HFFc6 (cell line): ENCODE measurements at places on chromosomes 7 and 10. TPM values are rescaled to one million over a fixed set of nuclear protein-coding genes. Genes with fewer than 3 reads are reported as not detected.

ATP5F1C gene
- 298 to 315 TPM (median 310 TPM) in 3 replicates for total RNA-seq

SRI gene
- total RNA-seq, result 109 to 130 TPM (median 124 TPM) in 3 replicates

C1QL3 gene
- total RNA-seq, result not detected in 3 replicates

PHYHIPL gene
- total RNA-seq, result not detected in 3 replicates

HMX3 gene
- not detected in 2 replicates for total RNA-seq

GNGT1 gene
- not detected in 2 replicates for total RNA-seq

UCN3 gene
- total RNA-seq, result not detected in 2 replicates

DNA sequence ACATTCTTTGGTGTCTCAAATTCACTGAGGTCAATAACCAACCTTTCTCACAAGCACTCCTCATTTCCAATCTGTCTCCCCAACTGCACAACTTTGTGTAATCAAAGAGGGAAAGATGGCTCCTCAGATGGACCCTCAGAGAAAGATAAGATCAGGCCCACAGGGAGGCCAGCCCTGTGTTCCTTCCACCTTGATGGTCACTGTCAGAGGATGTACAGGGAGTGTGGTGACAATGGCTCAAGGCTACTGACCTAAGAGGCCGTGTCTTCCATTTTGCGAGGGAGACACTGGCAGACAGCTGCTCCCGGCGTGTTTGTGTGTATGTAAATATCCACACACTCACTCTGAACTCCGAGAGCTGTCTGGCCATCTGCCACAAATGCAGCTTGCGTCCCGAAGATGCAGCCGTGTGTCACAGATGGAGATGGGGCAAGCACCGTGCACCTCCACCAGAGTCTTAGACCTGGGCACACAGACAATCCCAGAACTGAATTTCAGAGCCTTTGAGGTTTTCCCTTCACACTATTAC, 712.1 kb upstream of the NRP1 start:
- DNase-seq, result no peak

GRCh38 chr10:78529262-78529661, 495.6 kb downstream of the RPS24 start:
- no peak for DNase-seq

DNA sequence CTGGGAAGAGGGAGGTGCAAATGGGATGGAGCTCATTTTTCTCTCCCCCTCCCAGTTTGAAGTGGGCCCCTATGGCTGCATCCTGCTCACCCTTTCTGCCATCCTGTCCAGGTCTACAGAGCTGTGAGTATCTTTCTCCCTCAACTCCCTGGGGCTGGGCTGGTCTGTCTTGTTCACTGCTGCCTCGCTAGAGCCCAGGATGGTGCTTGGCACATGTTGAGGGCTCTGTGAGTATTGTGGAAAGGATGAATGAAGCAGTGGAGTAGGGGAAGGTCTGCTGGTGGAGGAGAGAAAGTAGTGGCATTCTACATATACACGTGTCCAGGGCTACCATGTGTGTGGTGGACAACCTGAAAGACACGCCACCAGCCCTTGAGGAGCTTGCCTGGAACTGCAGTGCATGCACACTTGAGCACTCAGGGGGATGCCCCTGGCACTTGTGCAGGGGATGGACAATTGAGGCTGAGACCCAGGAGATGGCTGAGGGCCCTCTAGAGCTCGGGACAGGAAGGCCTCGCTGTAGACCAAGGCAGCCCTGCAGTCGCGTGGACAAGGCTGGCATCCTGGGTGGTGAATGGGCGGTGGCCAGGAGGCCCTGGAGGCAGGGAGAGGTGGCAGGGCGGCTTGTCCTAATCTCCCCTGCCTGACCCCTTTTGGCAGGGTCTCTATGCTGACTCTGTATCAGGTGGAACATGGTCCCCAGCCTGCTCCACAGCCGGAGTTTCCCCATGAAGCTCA, 52.3 kb upstream of the AQP1 start:
- DNase-seq, result no peak

DNA sequence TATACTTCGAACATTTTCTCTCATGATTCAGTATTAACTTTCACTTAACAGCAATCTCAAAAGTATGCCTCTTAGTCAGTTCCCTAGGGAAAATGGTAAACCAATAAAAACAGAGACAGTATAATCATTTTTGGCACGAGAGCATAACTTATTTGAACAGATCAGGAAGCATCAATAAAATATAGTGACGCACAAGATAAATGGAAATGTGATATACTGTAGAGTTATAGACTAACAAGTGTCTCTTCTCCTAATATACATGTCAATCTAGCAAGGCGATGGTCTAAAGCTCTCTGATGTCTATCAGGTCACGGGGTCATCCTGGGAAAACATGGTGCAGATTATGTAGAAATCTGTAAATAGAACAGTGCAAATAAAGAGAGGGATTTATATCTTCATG, 131.6 kb downstream of the HGF start:
- peak; percentile 72 for DNase-seq

DNA sequence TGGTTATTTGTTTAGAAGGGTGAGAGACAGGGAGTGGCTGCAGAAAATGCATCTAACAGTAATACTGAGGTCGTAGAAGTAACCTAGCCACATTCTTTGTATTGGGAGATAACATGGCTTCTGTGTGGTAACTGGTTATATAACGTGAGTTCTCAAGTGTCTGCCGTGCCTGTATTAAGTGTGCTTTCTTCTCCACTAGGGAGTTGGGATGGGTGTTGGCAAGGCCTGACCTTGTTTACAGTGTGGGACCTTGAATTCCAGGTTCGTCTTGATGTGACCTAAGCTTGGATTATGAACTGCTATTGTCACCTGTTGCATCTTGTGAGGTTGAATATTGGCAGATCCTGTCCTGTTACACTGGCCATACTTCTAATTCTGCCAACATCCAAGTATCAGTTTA, 145.3 kb upstream of the NAMPT start:
- no peak for DNase-seq

DNA sequence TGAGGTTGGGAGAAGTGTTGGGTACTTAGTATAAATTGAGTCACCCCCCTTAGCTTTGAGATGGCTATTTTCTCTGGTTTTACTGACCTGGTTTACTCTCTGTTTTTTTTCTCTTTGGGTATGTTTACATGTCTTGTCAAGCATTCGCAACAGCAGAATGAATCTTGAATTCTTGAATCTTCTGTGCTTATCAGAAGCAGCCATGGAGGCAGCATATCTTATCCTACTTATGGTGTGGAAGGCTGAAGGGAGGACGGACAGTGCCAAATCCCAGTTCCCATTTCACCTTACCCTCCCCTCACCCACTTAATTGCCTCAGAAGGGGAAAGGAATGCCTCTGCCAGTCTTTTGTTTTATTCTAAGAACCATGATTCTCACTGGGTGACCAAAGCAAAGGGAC, 3.7 kb downstream of the SND1 start:
- DNase-seq, result no peak

- DNase-seq, result peak; percentile 65
These were observed 804 bp downstream of the UNC5B start for GRCh38 chr10:71213127-71213621.

DNA sequence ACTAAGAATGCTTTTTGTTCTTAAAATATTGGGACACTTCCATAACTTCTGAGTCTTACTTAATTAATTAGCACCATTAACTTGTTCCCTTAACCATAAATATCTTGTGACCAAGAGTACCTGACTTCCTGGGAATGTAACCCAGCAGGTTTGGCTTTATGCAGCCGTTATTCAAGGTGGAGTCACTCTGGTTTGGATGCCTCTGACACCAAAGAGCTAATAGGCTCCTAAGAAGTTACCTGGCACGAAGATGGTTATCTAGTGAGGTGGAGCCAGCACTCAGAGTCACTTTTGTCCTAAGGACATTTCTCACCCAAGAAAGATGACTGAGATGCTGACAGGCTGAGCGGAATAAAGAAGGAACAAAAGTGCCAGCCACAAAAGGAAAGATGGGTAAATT, 172.3 kb downstream of the C1GALT1 start:
- DNase-seq, result no peak

- DNase-seq, result no peak
These were observed 66.3 kb upstream of the SH2B2 start for GRCh38 chr7:102220229-102220850.
